ENCODE measurements at places on chromosomes 4 and X.

DNA sequence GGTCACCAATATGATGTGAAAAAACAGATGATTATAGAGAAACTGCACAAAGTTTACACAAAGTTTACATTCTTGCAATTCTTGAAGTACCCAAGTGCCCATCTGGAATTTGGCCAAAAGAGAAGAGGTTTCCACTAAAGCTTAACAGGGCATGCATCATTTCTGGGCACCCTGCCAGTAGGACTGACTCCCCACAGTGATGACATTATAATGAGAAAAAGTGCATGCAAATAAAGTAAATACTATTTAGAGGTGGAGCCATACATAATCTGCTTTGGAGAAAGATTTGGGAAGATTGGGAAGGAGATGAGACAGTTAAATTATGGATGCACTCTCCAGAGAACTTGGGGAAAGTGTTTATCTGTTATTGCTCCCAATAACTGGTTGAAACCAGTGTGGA is 93.7 kb upstream of the TRPC3 start:
- DNase-seq, result peak; percentile 2

DNA sequence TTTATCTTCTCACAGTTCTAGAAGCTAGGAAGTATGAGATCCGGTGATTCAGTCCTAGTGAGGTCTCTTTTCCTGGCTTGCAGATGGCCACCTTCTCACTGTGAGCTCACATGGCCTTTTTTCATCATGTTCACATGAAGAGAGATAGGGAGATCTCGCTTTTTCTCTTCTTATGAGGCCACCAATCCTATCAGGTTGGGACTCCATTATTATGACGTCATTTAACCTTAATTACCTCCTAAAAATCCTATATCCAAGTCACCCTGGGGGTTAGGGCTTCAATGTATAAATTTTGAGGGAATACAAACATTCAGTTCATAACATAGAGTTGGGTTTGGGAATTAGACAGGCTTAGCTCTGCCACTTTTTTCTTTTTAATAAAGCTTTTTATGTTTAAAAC is 6.0 kb upstream of the BTC start:
- no peak for DNase-seq

GRCh38 chr4:145219090-145219489 is 38.7 kb upstream of the OTUD4 start:
- DNase-seq, result no peak

DNA sequence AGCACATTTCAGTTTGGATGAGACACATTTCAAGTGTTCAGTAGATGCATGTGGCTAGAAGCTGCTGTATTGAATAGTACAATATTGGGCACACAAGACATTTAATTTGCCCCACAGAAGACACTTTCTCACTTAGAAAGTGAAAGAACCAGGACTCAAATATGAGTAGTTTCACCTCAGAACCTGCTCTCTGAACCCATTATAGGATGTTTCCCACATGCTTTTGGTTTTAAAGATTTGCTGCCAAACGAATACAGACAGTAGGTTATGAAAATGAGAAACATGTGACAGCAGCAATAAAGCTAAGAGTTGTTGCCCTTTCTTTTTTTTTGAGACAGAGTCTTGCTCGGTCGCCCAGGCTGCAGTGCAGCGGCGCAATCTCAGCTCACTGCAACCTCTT is 32.3 kb downstream of the C4orf54 start:
- no peak for DNase-seq

DNA sequence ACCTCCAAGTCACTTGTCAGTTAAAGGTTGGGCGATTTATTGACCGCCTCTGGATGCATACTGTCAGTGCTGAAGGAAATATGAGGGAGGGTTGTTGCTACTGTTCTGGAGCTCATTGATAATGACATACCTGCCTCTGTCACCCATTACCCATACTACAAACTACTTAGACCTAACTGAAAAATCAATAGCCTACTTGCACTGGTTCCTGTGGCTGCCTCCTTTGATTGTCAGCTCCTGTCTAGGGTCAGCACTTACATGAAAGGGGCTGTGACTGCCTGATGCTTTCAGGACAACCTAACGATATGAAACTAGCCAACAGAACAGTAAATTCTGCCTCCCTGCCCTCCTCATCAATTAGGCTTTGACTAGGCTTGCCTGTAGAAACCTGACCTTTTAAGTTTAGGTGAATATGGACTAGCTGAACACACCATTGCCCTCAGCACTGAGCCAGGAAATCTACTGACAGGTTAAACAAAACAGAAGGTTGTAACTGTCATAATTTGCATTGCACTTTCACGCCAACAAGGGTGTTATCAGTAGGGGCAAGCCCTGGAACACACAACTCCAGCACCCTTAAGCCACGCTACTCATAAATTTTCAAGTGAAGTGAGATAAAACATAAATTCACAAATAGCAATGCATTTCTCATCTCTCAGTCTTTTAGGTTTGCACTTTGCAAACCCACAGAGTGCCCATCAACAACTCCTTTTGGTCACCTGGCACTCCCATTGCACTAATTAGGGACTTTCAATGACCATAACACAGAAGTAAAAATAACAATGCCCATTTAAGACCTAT is 9.0 kb upstream of the MAB21L2 start:
- no peak for DNase-seq

GRCh38 chr4:4613641-4614286 is 71.9 kb upstream of the STX18 start:
- no peak for DNase-seq
